M059J (cell line): ENCODE measurements at places on chromosomes 5 and 9. TPM values are rescaled to one million over a fixed set of nuclear protein-coding genes. Genes with fewer than 3 reads are reported as not detected.

LHX3 gene
- not detected in 2 replicates for total RNA-seq

LVRN gene
- 0.34 TPM in 1 of 2 replicates, not detected in the other for total RNA-seq

- no peak for DNase-seq
These were observed 1398.7 kb downstream of the PTPRD start for GRCh38 chr9:9214066-9214465.

- no peak for DNase-seq
These were observed 234.5 kb downstream of the EFNA5 start for GRCh38 chr5:107436201-107436600.

DNA sequence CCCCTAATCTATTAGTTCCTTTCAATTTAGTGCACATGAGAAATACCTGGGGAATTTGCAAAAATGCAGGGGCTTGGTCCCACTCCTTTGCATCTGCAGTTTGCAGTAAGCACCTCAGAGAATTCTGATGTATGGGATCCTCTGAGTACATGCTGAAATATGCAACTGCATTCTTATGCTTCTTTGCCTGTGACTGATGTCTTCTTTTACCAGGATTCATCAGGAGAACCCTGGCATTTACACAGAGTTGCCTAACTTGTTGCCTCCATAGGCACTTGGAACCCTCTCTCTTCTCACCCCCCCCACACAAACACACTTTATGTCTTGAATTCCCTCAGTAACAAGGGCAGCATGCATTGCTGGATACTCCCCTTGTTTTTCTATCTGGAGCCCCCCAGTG is 173.1 kb downstream of the KDM4C start:
- DNase-seq: peak; percentile 29

DNA sequence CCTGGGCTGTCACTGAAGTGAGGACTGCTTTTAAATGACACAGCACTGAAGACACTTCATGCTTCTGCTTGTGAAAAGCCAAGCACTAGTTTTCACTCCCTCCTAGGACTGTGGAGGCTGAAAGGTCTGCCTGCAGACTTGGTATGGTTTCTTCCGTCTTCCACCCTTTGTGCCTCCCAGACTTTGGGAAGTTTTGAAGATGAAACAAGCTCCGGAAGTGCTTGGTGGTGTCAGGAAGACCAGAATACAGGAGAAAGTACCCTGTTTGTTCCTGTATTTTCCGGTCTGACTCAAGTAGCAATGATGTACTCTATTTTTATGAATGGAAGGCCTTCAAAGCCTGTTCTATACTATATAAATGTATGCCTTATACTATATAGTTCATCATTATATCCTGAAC is 222.7 kb downstream of the PDZD2 start:
- DNase-seq: no peak
